AG10803 (cell line): ENCODE measurements at places on chromosomes 2 and 18.

DNA sequence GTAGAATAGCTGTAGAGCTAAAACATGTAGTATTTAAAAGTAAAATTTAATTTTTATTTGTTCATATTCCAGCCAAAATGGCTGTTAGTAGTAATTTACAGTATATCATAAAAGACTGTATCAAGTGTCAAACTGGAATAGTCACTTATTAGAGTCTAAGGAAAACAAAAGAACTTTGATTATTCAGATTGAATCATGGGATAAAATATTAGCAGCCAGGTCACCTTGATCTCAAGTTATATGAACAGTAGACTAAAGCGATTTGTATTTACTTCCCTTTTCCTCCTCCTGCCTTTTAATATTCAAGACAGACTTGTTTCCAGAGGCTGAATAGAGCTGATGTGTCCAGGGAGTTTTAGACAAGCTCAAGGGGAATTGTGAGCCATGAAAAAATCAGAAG lies 54.4 kb downstream of the PMAIP1 start:
- DNase-seq: no peak

DNA sequence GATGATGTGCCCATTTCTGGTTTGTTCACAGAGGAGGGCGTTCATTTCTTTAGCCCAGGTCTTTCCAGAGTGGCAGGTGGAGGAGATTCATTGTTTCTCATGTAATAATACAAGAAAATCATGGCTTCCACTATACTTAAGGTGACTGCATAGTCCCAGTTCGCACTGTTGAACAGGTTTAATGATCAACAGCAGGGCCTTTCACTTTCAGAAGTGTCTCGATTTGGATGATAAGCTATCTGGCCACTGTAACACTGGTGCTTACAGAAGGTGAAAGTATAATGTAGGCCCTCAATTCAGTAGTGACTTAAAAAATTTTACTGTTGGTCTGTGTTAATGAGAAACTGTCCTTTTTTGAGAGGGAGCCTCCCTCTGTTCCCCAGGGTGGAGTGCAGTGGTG lies 1.4 kb downstream of the RMC1 start:
- no peak for DNase-seq

GRCh38 chr2:110101901-110102803 lies 13.5 kb downstream of the MALL start:
- DNase-seq: peak; percentile 42

DNA sequence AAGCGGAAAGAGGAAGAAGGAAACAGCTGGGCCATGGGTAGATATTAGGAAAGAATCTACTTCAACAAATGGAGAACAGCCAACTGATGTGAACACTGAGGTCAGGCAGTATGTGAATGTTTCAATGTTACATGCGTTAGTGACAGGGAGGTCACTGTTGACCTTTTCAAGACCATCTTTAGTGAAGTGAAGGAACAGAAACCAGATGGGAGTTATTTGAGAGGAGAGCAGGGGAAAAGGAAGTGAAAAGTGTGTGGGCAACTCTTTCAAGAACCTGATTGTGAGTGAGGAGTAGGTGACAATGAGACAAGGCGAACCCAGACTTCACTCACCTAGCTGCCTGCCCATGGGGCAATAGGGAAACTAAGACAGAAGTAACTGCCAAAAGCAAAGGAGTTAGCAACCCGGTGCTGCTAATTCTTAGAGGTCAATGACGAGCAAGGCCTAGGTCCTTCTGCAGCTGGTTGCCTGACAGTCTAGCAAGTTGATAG lies 67.0 kb downstream of the SP3 start:
- no peak for DNase-seq

- no peak for DNase-seq
These were observed 176.9 kb upstream of the SMAD7 start for GRCh38 chr18:49127471-49128190.

DNA sequence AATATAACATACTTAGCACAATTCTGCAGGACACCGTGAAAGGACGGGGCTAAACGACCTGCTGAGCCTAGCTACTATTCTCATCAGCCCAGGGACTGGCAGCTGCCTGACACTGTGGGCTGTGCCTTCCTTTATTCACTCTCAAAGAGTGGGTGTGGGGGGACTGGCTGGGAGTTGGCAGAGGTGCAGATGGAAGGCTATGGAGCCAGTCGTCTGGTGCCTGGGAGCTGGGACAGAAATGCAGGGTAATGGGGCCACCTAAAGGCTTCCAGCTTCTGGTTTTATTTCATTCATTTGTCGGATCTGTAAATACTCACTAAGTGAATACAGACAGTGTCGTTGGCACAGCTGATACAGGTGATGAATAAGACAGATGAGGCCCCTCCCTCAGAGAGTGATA lies 56.0 kb upstream of the NFU1 start:
- DNase-seq: no peak

GRCh38 chr2:39264733-39265132 lies 21.0 kb upstream of the CDKL4 start:
- no peak for DNase-seq

GRCh38 chr2:46495231-46496030 lies 16.1 kb downstream of the TMEM247 start:
- peak; percentile 64 for DNase-seq

DNA sequence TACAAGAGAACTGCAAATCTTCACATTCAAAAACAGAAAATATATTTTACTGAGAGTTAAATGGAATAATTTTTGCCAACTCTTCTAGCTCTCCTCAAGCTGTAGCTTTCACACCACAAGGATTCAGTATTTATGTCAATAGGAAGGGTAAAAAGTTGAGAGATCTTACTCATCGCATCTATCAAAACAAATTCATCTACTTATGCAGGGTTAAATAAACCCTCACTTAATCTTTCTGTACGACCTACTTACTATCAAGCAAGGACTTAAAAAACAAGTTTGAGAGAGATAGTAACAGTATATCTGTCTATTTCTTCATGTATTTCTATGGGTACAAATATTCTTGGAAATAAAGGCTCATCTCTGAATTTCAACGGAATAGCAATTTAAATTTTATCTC lies 35.5 kb downstream of the SIGLEC15 start:
- no peak for DNase-seq

GRCh38 chr2:40302751-40303325 lies 149.1 kb downstream of the SLC8A1 start:
- DNase-seq: peak; percentile 25

GRCh38 chr2:9538000-9538507 lies 17.6 kb downstream of the ADAM17 start:
- DNase-seq: peak; percentile 97

GRCh38 chr18:73456643-73457042 lies 588.9 kb upstream of the NETO1 start:
- DNase-seq: no peak

GRCh38 chr2:126913881-126914615 lies 15.4 kb downstream of the TEX51 start:
- no peak for DNase-seq

DNA sequence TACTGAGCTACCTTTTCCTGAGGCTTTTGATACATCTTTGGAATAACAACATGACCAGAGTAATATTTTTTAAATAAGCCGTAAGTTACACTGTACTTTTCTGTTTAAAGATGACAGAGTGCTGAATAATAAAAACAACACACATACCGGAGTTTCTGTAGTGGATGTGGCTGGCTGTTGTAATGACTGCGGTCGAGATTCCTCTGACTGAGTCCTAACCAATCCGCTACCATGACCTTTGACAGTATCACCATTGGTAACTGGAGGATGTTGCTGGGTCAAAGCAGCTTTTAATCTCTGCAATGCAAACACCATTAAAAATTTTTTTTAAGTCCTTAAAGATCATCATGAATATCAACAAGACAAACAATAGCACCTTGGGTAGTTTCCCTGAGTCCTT lies 70.7 kb downstream of the ATF2 start:
- DNase-seq: peak; percentile 35

DNA sequence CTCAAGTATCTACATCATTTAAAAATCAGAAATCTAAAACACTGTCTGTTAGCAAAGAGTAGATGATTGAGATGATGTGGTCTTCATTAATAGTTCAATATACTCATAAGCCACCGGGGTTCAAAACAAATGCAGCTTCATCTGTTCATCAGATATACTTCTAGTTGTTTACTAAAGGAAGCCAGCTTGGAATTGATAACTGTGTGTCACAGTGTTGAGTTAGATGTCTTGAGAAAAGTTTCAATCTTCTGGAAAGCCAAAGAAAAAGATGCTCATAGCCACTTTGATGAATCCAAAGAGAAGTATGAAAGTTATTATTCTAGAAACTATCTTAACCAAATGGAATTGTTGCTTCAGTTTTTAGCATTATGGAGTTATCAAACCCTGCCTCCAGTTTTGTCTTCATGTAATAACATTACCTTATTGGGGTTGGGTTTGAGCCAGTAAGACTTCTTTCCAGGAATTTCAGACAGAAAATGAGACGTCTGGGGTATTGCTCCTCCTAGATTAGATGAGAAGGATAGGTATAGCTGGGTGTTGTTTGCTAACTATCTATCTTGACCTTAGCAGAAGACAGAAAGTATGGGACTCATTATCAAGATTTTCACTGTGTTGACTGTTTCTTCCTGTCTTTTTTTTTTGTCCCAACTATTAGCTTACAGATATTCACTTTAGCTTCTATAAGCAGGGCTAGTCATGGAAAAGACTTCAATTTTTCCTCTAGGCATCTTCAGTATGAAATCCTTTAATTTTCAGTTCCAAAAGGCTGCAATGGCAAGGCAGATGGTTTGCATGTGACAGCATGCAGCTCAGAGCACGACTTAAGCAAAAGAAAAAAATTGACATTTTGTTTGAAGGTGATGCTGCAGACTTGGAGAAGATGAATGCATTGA lies 66.5 kb downstream of the LNPK start:
- DNase-seq: no peak

- DNase-seq: no peak
These were observed 512.8 kb upstream of the SLC8A1 start for GRCh38 chr2:40964509-40965250.

- no peak for DNase-seq
These were observed 101.8 kb upstream of the FZD5 start for GRCh38 chr2:207871506-207871905.

- peak; percentile 55 for DNase-seq
These were observed 13.0 kb downstream of the SH3BP4 start for GRCh38 chr2:234964631-234965461.

DNA sequence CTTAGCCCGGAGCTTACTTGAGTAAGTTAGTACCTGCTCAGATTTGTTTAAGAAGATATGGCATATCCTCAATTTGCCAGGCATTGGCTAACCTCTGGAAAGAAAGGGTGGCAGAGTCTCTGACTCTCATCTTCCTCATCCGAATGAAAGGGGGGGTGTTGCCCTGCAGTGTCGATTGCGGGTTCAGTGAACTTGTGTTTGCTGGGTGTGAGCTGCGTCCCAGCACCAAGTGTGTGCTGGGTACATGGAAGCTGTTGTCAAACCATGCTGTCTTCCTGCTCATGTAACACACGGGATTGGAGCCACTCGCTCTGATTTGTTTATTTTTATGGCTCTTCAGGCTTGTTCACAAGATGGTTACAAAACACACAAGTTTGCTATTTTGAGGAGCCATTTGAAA lies 171.4 kb upstream of the PXDN start:
- no peak for DNase-seq

DNA sequence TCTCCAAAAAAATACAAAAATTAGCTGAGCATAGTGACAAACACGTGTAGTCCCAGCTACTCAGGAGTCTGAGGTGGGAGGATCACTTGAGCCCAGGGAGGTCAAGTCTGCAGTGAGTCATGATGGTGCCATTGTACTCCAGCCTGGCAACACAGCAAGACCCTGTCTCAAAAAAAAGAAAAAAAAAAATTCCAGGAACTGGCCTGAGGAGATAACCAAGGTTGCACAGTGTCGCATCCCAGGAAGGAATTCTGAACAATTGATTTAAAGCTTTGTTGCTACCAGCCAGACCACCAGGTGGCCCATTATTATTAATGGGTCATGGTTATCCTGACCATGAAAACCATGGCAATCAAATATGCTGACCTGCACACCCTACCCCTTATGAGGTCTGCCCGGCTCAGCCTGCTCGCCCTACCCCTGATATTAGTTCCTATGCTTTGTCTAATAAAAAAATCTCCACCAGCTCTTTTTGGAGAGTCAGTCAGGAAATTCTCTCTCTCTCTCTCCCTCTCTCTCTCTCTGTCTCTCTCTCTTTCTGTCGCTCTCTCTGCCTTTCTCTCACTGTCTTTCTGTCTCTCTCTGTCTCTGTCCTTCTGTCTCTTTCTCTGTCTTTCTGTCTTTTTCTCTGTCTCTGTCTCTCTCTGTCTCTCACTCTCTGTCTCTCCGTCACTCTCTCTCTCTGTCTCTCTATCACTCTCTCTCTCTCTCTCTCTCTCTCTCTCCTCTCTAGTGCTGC lies 73.7 kb downstream of the NCAPH start:
- no peak for DNase-seq

DNA sequence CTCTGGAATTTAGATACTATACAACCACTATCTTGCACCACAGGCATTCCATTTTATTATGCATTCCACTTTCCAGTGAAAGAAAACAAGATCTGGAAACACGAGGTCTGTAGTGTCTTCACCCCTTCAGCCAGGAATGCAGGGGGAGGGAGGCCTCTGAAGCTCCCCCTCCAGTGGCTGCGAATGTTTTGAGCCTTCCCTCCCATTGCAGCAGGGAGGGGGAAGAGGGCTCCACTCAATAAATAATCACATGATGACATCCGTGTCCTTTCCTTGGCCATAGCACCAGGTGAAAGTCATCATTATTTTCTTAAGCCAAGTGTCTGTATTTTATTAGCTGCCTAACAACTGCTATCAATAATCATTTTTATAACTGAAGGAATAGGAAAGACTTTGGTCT lies 38.6 kb downstream of the ALPK2 start:
- peak; percentile 99 for DNase-seq

- DNase-seq: no peak
These were observed 184.1 kb downstream of the CALCRL start for GRCh38 chr2:187263675-187264560.

DNA sequence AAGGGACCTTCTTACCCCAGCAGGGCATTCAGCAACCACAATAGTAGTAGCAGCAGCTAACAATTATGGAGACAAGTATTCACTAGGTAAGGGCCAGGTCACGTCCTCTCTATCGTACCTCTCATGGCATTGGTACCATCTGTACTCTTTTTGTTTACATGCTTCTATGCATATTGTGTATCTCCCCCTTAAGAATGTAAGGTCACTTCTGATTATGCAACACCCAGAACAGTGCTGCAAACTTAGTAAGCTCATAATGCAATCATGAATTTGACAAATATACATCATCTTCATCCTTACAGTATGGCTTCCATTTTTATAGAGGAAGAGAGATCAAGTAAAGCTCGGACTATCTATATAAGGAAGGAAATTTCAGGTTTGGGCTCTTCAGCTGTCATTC lies 46.1 kb downstream of the SPRED2 start:
- peak; percentile 20 for DNase-seq

- DNase-seq: no peak
These were observed 260.5 kb downstream of the CCDC85A start for GRCh38 chr2:56444339-56444738.

- peak; percentile 84 for DNase-seq
These were observed 32.1 kb upstream of the DPP4 start for GRCh38 chr2:162106146-162106551.

GRCh38 chr2:33655626-33656320 lies 56.7 kb upstream of the FAM98A start:
- no peak for DNase-seq

DNA sequence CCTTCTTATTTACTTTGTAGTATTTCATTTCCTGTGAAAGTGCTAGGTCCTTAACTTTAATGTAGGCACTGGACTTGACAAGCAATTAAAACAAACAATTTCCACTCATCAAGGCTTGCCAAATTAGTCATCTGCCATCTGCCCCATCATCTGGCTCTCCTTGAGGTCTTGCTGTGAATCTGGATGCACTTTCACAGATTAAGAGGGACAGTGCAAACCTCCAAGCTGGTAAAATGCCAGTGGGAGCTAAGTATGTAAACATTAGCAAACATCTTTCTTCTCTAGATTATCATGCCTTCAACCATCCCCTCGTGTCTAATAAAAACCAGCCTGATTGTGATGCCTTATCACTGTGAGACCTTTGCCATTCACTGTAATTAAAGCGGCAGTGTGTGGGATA lies 402.9 kb downstream of the ERBB4 start:
- peak; percentile 3 for DNase-seq
